Omental fat pad (tissue), 4 donors: ENCODE measurements at places on chromosomes 2 and 18. TPM values are rescaled to one million over a fixed set of nuclear protein-coding genes. Genes with fewer than 3 reads are reported as not detected.

DNA sequence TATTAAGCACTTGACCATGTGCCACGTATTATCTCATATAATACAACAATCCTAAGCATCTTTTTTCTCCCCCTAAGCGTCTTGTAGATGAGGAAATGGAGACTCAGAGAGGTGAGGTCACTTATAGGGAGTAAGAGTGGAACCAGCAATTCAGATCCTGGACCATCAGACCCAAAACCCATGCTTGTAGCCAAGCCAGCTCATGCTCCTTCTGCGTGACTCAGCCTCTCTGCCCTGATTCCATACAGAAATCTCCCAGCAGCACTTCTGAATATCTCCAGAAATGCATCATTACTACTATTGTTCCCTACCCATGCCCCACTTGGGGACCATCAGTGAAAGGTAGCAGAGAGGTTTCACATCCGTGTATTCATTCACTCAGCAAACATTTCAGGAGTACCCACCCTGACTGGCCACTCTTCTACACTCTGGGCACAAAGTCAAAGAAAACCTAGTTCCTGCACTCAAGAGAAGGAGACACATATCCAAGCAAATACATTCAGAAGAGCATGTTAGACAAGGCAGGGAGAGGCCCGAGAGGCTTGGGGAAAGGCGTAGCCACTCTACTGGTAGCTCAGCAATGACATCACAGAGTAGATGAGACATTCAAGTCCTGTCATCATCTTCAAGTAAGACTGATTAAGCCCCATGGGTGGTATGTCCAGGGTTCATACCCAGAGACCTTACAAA is 141.9 kb downstream of the MTCL1 start:
- DNase-seq: no peak

GRCh38 chr18:24561369-24561965 is 101.0 kb downstream of the HRH4 start:
- no peak for DNase-seq

- DNase-seq: no peak
These were observed 453.1 kb downstream of the CMPK2 start for GRCh38 chr2:6412533-6413091.

- DNase-seq: no peak
These were observed 5.7 kb downstream of the OTX1 start for GRCh38 chr2:63056107-63057050.

- DNase-seq: no peak
These were observed 11.0 kb upstream of the DUSP2 start for GRCh38 chr2:96156011-96156820.

- no peak for DNase-seq
These were observed 2.4 kb upstream of the DSC3 start for GRCh38 chr18:31044926-31045325.

DNA sequence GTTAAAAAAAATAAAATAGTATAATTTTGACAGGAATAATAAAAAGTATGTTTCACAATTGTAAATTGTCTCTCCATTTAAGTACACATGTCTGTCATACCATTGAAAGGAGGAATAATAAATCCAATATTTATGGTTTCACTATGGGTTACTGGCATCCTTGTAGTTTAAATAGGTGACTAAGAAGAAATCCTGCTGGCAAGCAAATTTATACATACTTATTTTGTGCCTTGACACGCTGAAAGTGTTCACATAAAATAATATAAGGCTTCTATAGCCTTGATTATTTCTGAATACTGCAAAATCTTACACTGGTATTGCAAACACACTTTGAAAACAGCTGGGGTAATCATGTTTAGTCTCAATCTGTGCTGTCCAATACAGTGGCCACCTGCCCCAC is 138.3 kb upstream of the ETAA1 start:
- DNase-seq: no peak

GRCh38 chr2:196821195-196821594 is 12.0 kb upstream of the C2orf66 start:
- DNase-seq: no peak

DNA sequence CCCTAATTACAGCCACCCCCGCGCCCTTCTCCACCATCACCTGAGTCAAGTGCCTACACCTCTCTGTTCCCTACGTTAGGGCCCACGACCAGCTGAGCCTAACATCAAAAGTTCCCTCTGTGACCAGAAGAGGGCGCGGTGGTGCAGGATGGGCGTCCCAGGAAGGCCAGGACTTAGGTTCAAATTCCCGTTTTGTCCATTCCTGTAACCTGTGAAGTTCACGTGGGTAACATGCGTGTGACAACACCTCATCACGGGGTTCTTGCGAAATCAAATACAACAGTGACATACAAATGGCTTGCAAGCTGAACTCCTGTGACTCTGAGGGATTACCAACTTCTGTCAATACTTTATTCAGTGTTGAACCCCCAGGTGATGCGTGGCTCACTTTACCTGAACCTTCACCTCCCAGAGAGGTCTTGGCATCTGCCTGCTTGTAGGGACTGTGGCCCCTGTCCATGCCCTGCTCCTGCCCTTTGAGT is 207.9 kb downstream of the ARL4C start:
- DNase-seq: peak; percentile 69

GRCh38 chr2:197308996-197309690 is 1.4 kb downstream of the ANKRD44 start:
- no peak for DNase-seq

- no peak for DNase-seq
These were observed 101.8 kb downstream of the ETAA1 start for GRCh38 chr2:67498931-67499330.

DNA sequence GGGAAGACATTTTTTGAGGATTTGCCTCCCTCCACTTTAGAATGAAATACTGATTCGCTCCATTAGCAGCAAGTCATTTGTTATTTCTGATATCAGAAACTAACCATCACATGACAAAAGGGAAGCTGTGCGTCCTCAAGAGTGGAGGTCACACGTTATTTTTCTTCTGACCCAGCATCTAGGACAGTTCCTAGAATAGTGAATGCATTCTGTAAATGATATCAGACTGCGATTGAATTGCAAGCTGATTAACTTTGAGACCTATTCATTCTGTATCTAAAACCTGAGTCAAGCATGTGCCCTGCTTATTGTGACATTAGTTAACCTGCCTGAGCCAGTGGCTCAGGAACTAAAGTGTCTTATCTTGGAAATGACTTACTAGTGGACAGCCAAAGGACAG is 10.1 kb downstream of the DAPL1 start:
- DNase-seq: no peak

DNA sequence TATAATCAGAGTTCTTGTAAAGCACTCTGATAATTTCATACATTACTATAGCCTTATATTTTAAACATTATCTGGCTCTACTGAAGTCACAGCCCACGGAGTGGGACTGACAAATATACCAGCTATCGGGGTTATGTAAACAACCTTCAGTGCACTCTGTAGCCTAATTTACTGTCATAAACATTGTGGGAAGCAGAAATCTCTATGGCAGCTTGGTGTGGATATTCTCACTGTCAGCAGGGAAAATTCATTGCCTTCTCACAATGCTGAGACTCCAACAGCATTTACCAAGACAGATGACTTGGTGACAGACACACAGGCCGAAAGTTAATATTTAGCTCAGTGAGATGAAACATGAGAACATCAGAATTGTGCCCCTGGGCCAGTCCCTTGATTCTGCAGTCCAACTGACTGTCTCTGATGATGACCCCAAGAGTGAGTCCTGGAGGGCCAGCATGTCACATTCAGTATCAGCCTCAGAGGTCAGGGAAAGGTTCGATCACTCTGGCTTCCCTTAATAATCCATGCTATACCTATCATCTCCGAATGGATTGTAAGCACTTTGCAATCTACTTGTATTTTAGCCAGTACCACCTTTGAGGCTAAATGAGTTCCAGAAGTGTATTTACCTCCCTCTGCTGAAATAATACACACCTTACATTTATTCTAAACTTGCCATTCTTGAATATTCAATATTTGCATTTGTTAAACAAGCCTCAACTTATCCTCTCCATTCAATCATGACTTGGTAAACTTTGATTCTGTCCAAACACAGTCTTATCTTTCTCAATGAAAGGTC is 146.2 kb upstream of the OSR1 start:
- no peak for DNase-seq

DNA sequence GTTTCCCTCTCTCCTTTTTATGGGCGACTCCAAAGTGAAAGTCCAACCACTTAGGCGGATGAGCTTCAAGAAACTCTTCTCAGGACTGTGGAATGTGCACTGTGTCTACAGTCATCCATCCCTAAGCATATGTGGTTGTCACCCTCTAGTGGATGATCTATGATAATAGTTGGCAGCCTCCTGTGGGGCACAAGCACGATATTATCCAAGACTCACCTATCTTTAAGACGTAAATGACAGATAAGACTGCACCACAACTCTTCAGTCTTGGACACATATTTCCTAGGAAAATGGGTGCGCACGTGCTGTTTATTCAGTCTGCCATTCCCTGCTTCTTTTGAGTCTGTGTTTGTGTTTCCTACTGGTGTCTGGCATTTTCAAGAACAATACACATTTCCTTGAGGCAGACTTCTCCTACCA is 145.5 kb upstream of the CTAGE1 start:
- DNase-seq: no peak

LANCL1 gene
- total RNA-seq: 27.9 TPM

ITGAV gene
- total RNA-seq: 137 TPM
